ENCODE measurements at places on chromosomes 1 and 21.

DNA sequence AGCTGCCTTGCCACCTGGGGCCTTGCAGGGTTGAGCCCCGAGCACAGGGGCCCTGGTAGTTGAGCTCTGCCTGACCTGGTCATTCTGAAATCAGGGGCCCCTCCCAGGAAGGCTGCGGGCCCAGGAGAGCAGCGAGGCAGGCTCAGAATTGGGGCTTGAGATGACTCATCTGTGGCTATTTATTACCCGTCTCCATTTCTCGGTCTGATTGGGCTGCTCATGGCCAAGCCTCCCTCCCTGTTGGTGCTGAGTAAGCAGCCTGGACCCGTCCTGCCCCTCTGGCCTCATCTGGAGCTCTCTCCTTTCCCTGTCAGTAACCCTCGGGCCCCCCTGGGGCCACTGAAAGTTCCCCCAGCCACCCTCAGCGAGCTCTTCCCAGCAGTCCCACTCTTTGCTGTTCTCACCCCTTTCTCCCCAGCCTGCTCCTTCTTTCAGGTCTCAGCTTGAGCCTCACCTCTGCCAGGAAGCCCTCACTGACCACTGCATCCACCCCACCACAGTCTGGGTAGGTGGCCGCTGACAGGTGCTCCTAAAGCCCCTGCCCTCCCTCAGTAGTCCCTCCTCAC, 11.0 kb upstream of the TNFRSF8 start:
- no peak for DNase-seq

DNA sequence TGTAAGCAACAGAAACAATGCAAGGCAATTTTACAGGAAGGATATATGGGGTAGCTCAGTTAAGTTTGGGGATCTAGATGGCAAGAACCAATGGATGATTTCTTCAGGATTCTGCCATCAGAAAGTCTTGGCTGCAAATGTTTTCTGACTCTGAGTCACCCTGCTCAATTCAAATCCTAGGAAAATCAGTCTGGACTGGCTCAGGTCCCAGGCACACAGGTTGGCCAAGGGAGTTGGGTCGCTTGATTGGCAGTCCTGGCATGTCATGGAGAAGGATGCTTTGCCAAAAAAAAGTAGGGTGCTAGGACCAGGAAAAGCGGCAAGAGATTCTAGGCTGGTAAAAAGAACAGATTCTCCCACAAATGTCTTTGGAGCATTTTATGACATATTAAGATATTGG, 28.9 kb upstream of the S1PR1 start:
- no peak for DNase-seq

DNA sequence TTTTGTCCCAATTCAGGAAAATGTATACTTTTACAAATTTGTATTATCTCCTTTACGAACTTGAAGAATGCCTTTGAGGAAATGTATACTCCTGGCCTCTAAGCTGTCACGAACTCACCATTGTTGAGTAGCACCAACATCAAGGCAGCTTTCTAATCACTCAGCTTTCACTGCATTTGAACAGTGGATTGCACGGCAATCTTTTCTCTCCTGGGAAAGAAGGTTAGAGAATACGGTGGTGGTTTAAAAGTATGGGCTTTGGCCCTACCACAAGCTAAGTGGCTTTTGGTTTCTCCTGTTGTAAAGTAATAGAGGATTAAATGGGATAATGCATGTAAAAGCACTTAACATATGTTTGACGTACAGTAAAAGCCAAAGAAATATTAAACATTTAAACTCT, 57.8 kb downstream of the CNST start:
- no peak for DNase-seq

DNA sequence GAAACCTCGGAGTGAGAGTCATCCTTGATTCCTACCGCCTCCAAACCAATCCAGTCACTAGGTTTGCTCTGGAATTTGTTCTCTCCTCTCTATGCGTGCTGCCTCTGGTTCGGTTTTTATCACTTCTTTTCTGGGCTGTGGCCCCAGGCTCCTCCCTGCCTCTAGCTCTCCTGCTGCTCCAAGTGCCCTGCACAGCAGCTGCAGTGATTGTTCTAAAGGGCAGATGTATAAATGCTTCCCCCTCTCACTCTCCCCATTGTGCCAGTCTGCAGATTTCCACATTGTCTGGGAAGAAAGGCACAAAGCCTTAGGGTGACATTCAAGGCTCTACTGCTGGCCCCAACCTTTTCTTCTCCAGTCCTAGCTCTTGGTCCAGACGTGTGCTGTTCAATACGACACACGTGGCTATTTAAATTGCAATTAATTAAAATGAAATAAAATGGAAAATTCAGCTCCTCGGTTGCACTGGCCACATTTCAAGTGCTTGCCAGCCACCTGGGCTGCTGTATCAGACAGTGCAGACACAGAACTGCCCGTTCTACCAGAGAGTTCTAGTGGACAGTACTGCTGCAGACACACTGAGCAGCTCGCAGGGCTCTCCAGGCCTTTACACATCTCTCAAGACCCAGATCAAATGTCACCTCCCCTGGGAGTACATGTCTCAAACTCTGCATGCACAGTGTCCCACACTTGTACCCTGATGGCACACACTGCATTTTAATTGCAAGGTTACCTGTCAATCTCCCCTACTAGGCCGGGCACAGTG, 12.4 kb downstream of the TRIM62 start:
- no peak for DNase-seq

DNA sequence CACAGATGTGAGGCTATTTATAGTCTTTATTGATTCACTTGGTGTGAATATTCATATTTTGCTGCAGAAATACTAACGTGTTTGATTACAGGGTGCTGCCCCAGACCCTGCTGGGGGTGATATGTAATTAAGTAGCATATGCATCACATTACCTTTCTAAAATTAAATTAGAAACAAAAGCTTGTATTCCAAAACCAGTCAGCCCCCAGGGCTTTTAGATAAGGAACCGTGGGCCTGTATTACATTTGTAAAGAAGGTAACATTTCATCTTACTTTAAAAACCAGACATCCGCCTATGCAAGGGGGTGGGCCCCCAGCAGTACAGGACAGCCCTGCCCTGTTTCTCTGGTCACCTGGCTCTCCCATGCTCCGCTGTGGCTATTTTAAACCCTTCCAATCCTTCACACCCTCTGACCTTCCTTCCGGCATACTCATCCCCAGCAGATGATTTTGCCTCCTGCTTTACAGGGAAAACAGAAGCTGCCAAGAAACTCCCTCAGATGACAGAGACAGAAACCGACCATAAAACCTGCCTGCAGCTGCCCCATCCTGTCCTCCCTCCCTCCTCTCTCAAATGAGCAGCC, 22.0 kb upstream of the KCNC4 start:
- DNase-seq = no peak

GRCh38 chr1:26546375-26546774, 16.8 kb downstream of the RPS6KA1 start:
- DNase-seq = no peak

- DNase-seq = no peak
These were observed 23.6 kb downstream of the GNPAT start for GRCh38 chr1:231264642-231265041.

DNA sequence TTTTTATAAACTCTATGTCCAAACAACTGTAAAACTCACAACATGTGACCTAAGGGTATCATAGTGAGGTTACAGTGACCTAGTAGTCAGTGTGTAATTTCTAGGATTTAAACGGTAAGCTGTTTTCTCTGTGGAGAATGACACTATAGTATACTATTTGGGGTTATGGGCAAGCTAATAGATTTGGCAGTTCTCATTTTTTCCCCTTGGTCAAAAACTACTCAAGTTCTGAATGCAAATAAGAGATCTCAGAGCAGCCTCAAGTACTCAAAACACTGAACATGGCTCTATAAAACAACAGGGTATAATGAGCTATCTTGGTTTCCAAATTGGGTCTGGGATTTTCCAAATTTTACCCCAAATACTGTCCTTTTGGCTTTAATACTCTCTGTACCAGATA, 88.5 kb upstream of the HMCN1 start:
- DNase-seq = no peak

- no peak for DNase-seq
These were observed 11.7 kb downstream of the RIMKLA start for GRCh38 chr1:42392255-42392654.

DNA sequence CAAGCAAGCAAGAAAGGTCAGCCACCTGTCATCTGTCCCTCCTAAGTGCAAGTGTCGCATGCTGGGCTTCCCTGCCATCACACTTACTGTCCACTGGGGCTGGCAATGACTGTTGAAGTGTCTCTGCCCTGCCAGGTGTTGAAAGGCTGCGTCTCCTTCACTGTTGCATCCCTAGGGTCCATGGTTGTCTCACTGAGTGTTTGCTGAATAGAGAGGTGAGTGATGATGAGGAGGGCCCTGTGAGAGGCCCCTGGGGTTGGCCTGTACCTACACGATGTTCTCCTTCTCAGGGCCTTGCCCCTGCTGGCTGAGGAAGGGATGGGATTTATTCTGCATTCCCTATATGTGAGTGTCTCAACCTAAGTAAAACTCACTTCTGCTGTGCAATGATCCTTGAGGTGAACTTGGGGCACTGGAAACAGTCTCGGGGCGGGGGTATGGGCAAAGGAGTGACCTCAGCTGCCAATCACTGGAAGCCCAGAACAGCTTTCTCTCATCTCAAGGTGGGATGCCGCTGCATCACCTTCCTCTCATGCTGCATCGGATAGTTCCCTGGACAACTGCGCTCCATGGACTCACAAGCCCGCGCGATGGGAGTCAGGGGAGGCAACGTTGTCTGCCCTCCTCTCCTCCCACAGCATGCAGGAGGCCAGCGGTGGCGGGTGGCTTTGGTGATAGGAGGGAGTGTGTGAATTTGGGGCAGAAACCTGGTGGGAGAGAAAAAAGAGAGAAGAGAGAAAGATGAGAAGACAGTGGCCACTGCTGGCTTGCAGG, 35.8 kb upstream of the SOX13 start:
- no peak for DNase-seq

DNA sequence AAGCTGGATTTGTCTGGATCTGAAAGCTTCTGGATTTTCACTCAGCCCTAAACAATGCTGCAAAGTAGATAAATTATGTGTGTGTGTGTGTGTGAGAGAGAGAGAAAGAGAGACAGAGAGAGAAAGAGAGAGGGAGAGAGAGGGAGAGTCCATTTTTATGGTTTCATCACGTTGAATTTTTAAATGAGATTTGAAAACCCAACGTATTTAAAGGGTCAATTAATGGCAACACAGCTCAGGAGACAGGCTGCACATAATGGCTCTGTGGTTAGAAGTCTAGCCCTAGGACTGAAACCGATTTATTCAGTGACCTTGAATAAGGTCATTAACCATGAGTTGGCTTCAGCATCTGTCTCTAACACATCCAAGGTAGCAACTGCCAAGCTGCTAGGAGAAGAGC, 35.3 kb upstream of the FMN2 start:
- no peak for DNase-seq

GRCh38 chr1:232267837-232268598, 361.9 kb downstream of the SIPA1L2 start:
- no peak for DNase-seq

- no peak for DNase-seq
These were observed 33.9 kb upstream of the FAM78B start for GRCh38 chr1:166200743-166201142.

DNA sequence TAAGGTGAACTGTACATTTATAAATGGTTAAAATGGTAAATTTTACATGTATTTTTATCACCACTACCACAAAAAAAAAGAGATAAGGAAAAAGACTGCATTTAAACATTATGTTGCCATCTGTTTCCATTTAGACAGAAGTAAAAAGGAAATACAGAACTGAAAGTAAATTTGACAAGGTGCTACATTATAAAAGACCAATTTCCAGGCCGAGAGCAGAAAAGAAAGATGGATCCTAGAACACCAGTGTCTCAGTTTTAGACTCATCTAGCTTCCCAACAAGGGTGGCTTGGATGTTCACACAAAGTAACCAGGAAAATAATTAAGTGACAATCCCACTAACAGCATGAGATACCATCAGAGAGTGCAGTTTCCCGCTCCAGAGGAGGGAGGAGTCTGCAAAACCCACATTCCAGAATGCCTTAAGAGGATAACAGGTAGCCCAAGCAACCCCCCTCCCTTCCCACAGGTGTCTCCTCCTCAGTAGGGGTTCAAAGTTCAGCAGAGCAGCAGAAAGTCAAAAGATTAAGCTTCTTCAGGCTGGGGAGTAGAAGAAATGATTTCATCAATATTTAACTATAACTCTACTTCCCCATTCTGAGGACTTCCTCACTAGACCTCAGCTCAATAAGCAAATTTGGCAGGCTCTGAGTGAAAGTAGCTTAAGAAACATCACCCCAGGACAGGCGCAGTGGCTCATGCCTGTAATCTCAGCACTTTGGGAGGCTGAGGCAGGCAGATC, 11.8 kb downstream of the TPM3 start:
- DNase-seq = no peak

DNA sequence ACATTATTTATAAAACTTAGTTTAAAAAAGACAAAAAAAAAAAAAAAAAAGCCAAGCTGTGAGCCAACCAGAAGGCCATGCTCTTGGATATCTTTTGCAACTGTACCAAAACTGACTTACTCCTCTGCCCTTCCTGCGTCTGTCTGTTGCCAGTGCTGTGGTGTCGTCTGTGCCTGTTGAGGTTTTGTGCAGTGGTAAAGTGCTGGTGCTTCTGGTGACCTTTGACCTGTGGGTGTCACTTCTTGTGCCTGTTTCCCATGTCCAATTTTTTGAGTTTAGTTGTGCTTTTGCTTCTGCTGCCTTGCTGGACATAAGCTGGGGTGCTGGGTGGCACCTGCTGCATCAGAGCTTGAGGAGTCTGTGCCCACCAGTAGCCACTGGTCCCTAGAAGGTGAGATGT, 41.4 kb downstream of the RNF187 start:
- DNase-seq = no peak

- DNase-seq = no peak
These were observed 27.9 kb downstream of the SSBP3 start for GRCh38 chr1:54378157-54378873.

DNA sequence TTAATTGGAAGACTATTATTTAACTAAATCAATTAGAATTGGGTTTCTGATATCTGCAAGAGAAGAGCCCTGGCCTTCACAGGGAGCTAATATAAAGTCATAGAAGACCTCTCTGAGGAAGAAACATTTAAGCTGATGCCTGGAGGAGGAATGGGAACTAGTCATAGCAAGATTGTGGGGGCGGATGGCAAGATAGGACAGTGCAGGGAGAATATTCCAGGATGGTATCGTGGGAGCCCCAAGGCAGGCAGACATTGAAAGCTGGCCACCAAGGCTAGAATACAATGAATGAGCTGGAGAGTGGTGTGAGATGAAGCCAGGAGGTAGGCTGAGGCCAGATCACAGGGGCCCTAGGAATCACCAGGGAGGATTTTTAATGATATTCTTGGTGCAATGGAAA, 20.8 kb upstream of the MYSM1 start:
- no peak for DNase-seq
